Stimulated activated CD4-positive, alpha-beta T cell treated with anti-CD3 and anti-CD28 coated beads, TNF-alpha, amount 100 ng/mL, for 1 hour (primary cell): ENCODE measurements at places on chromosomes 16 and 17.

DNA sequence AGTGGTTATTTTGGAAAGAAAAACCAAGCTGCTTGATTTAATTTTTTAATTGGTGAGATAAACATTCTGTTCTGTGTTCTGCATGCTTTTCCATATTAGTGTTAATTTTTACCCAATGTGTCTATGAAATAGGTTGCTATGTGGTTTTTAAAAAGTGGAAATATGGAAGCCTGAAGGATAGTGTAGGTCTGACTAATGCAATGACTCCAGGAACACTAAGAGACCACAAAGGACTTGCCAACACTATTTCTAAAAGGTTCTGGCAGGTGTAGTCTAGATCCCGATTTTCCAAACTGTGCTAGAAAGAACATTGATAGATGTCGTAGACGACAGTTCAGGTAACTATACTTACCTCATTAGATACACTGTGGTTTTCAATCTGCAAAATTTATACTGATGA, 877.4 kb upstream of the GOT2 start:
- no peak for DNase-seq

DNA sequence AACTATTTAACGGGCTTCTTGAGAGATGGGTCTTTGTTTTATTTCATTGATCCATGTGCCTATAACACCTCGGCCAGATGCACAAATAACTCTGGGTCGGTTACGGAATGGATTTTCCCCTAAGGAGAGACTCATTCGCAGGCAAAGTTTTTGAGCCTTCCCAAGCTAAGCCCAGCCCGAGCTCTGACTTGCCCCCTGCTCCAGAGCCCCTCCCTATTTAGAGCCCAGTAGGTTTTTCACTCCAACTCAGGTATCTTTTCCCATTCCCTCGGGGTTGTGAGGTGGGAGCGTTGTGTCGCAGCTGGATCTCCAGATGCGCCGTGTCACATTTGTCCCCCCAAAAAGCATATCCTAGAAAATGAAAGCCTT, 812 bp upstream of the MYOCD start:
- DNase-seq: no peak

DNA sequence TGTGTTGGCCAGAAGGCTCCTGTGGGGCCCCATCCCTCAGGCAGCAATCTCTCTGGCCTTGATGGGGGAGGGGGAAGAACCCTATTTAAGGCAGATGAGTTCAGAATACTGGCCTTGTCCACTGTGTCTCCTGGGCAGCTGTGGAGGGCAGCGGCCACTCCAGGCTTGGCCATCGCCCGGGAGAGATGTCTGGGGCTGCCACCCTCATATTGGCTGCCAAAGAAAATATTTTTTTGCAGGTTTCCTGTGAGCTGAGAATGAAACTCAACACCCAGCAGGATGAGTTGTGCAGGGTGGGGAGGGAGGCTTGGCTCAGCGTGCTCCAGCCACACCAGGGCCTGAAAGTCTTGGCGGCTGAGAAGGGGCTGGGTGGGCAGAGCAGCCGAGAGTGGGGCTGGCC, 14.4 kb upstream of the TIMP2 start:
- no peak for DNase-seq

GRCh38 chr17:76506408-76507345, 5.5 kb upstream of the RHBDF2 start:
- DNase-seq: peak; percentile 86

DNA sequence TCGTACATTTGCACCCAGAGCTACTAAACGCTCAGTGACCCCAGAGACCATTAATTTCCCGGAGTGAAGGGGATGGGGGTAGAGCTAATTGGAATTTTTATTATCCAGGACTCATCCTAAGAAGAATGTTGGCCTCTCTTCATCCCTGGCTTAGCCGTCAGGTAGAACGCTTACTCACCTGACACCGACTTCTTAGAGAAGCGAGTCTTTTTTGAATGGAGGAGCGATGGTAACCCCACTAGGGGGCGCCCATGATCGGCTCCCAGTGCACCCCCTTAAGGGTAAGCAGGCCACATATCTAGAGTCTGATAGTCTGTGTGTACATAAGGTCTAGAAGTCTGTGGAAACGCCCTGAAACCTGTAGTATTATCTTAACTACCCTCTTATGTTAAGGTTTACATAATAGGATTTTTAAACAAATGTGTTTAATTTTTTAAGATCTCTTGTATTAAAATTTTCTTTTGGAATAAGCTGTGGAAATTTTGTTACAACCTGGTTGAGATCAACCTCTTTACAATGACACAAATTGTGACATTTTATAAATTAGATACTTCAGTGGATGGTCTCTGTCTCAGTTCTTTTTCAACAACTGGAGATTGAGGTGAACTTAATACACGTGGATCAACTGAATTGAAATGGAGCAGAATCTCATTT, 229.8 kb downstream of the CPPED1 start:
- no peak for DNase-seq

DNA sequence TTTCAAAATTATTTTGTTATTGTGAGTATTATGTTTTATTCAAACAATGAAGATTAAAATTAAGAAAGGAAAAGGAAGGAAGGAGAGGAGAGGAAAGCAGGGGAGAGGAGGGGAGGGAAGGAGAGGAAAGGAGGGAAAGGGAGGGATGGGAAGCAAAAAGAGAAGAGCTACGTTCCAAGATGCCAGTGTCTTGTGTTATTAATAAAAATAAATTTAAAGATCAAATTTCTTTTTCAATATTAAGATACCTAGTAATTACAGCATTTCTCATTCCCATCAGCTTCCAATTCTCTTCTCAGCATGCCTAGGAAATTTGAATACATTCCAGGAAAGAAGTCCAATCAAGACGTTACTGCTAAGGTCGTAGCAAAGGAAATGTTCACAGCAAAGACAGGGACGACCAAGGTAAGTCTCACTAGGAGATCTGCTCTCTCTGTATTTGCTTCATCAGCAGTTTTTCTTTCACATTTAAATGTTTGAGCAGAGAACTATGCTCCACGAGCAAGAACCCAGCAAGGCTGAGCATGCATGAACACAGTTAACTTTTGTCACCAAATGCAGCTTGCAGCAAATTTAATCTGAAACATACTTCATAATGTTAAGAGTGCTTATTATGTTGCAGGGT, 63.3 kb upstream of the HLF start:
- no peak for DNase-seq

DNA sequence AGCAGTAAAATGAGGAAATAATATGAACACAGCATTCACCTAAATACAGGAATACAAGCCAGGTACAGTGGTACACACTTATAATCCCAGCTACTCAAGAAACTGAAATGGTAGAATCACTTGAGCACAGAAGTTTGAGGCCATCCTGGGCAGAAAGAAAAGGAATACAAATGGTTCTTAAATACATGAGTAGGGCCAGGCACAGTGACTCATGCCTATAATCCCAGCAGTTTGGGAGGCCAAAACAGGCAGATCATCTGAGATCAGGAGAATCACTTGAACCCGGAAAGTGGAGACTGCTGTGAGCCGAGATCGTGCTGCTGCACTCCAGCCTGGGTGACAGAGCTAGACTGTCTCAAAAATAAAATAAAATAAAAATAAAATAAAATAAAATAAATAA, 23.0 kb upstream of the SMG8 start:
- no peak for DNase-seq

DNA sequence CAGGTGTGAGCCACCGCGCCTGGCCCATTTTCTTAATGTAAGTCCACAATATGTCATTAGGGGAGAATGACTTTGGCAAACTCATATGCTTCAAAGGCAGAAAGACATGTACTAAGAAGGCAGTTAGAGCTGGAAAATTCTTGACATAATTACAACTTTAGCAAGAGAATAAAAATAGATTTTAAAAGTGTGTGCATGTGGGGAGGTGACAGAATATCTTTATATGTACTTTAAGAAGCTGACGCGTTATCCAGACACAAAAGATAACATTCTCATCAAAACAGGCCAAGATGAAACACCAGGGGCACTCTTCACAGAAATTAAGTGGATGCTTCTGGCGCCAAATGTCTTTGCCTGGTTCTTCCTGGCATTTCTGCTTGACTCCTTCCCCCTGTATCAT, 28.2 kb downstream of the GJC1 start:
- no peak for DNase-seq

- DNase-seq: no peak
Measured at GRCh38 chr17:67390006-67390645, 13.0 kb downstream of the PITPNC1 start.

DNA sequence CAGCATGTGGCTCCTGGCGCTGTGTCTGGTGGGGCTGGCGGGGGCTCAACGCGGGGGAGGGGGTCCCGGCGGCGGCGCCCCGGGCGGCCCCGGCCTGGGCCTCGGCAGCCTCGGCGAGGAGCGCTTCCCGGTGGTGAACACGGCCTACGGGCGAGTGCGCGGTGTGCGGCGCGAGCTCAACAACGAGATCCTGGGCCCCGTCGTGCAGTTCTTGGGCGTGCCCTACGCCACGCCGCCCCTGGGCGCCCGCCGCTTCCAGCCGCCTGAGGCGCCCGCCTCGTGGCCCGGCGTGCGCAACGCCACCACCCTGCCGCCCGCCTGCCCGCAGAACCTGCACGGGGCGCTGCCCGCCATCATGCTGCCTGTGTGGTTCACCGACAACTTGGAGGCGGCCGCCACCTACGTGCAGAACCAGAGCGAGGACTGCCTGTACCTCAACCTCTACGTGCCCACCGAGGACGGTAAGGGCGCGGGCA, 645 bp downstream of the NLGN2 start:
- DNase-seq: no peak

- no peak for DNase-seq
Measured at GRCh38 chr16:89564476-89565255, 4.2 kb downstream of the RPL13 start.

GRCh38 chr17:69516911-69517310, 102.4 kb downstream of the MAP2K6 start:
- no peak for DNase-seq

- no peak for DNase-seq
Measured at GRCh38 chr16:9539346-9539745, 447.9 kb downstream of the HAPSTR1 start.

- no peak for DNase-seq
Measured at GRCh38 chr17:81365601-81366585, 29.4 kb upstream of the BAHCC1 start.

DNA sequence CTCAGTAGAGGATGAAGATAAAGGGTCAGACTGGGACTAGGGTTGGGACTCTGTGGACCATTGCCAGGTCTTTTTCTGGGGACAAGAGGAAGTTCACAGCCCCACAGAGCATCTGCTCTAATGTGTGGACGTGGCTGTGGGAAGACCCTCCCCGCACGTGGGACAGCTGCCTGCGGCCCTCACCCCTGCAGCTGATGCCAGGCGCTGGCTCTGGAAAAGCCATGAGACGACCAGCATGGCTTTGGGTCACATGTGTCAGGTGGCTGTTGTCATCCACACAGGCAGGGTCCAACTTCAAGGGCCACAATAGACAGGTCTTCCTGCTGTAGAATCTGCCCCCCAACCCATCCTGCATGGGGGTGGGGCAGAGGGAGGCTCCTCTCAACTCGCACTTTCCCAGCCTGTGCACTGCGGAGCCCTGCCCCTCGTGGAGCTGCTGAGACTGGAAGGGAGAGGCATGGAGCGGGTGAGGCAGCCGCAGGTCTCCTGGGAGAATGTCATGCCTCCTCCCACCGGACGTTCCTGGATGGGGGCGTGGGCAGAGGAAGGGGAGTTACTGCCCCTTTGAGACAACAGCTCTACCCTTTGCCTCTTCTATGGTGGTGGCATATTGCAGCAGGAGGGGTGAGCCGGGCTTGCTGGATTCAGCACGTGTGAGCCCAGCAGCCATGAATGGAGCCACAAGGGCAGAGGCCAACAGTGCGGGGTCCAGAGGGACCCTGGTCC, 53.4 kb downstream of the PIMREG start:
- no peak for DNase-seq

DNA sequence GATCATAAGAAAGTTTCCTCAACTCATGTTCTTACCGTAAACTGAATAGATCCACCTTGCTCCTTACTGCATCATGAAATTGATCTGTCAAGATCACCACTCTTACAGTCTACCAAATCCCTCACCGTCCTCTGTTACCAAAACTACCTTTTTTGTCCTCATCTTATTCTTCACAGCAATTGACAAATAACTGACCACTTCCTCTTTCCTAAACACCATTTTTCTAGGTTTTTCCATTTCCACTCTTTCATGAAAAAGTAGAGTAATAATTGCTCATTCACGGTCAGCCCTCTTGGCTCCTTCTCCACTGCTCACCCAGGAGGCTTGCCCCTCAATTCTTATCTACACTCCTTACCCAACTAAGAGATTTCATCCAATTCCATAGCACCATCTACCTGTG, 44.9 kb downstream of the ABCA5 start:
- DNase-seq: no peak

DNA sequence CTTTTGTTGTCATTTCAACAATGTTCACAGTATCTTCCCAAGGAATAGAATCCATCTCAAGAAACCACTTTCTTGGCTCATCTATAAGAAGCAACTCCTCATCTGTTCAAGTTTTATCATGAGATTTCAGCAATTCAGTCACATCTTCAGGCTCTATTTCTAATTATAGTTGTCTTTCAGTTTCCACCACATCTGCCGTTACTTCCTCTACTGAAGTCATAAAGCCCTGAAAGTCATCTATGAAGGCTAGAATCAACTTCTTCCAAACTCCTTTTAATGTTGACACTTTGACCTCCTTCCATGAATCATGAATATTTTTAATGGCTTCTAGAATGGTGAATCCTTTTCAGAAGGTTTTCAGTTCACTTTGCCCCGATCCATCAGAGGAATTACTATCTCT, 102.1 kb downstream of the CDH13 start:
- DNase-seq: no peak

GRCh38 chr17:10633738-10634379, 23.2 kb downstream of the MYH3 start:
- DNase-seq: no peak

- DNase-seq: no peak
Measured at GRCh38 chr16:29720703-29721102, 25.1 kb downstream of the C16orf54 start.

GRCh38 chr16:442976-443375, 17.5 kb downstream of the RAB11FIP3 start:
- DNase-seq: no peak

DNA sequence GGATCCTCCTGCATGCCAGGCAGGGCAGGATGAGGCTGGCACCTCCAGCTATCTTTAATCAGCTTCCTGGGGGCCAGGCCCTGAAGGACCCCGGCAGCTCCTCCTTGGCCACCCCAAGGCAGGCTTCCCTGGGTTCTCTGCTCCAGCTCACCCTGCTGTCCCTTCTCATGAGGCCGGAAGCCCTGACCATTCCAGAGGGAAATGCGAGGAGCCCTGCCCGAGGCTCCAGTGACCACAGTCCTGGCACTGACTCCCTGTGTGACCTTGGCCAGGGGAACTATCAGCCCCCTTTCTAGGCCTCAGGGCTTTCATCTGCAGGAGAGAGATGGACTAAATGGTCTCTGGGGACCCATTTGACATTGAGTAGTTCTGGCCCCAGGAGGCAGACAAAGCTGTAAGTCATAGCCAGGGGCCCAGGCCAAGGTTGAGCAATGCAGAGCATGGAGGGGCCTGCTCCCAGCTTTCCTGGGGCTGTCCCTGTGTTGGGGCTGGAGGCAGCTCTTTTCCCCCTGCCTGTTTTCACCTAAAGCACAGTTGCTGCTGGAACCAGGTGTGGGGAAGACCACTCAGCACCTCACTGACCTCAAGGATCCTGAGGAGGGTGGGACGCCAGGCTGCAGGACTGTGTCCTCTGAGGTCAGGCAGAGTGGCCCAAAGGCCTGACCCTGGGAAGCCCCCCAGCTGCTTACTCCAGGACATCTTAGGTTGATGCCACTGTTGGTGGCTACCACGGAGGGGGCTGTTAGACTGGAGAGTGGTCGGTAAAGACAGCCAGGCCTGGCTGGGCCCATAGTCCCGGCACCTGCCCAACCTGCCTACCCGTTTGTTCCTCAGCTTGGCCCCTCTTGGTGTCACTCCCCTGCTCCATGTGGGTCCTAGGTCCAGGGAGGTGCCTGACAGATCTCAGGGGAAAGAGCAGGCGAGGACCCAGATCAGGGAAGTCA, 8.1 kb downstream of the KCNH6 start:
- DNase-seq: no peak
